IPS DF 6.9 (cell line): ENCODE measurements at places on chromosomes 5 and 9.

DNA sequence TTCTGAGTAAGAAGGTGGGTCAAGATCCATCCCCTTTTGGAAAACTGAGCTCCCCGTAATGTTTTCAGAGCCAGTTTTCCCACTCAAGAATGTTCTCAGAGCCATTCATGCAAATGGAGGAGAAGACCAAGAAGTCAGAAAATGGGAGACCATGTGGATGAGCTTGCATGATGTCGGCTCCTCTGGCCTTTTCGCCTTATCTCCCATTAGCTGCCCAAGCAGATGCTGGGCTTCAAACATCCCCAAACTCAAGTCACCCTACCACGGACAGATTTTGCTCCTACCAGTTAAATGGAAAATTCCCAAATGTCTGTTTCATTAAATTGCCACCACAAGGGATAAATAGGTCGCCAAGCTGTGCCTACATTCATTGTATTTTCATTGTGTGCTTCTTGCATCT, 161.4 kb downstream of the ICE1 start:
- no peak for DNase-seq

- DNase-seq = no peak
Measured at GRCh38 chr5:84378420-84378819, 6.3 kb downstream of the EDIL3 start.

- DNase-seq = no peak
Measured at GRCh38 chr5:81147886-81148571, 85.1 kb upstream of the CKMT2 start.

DNA sequence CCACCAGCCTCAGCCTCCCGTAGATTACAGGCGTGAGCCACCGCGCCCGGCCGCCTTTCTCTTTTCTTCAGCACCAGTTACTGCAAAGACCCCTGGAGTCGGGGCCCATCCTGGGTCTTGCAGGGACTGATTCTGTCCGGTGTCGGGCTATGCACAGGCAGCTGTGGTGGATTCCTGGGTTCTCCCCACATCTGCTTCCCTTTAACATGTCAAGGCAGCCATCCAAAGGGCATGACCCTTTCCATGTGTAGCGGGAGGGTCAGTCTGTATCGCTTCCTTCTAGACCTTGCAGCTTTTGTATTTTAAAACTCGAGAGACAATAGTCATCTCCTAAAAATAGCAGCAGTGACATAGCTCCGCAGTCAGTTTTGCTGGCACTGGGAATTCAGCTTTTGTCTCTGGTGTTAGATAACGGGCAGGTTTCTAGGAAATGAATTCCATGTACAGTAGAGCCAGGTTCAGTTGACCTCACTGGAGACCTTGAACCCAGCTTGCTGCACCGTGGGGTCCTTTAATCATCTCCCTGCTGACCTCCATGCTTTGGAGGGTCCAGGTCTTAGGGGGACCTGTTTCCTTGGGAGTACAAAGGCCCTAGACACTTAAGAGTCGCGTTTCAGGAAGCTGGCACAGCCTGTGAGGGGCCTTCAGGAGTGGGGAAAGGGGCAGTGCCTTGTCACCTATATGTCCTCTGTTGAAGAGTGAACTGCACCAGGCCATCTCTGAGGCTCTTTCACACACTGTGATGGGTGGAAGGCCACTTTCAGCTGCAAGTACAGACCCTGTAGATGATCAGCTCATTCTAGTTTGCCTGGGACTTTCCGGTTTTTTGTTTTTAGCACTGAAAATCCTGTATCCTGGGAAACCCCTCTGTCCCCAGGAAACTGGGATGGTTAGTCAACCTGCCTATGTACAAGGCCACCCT, 13.8 kb downstream of the ANKRD33B start:
- DNase-seq = no peak

DNA sequence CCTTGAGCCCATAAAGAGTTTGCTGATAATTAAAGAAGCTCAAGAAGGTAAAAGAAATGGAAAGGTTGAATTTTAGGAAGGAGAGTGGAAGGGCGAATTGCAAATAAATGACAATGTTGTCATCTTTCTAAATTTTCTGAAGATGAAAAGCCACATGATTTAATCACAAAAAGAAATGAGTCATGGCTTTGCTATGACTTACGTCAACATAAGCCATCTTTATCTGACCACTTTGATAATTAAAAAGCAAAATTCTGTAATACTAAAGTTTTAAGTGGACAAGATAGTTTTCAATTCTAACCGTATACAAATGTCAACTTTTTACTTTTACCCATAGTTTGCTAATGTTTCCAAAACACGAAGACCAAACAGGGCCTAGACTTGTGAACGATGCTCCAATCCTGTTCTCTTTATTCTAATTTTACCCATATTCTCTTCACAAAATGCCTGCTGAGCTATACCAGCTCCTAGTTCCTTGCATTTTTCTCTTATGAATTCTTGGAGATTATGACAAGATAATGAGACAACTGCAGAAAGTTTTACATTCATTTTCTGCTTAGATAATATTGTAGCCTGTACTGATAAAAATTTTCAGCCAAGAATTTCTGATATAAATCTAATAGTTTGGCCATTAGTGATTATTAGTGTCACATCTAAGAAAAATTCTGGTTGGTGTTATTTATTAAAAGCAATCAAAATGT, 21.8 kb upstream of the PRUNE2 start:
- no peak for DNase-seq

DNA sequence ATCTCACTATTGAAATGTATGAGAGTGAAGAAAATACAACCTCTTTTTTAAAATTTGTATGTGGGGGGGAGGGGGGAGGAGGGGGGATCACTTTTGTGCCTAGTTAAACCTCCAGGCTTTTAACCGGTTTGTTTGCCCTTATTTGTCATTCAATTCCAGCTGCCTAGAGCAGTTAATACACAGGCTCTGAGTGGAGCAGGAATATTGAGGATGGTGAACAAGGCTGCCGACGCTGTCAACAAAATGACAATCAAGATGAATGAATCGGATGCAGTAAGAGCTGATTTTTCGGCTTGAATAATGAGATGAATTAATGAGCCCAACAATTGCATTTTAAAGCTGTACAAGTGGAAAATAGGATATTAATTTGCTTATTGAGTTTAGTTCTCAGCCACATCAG, 28.7 kb upstream of the SNX24 start:
- no peak for DNase-seq

DNA sequence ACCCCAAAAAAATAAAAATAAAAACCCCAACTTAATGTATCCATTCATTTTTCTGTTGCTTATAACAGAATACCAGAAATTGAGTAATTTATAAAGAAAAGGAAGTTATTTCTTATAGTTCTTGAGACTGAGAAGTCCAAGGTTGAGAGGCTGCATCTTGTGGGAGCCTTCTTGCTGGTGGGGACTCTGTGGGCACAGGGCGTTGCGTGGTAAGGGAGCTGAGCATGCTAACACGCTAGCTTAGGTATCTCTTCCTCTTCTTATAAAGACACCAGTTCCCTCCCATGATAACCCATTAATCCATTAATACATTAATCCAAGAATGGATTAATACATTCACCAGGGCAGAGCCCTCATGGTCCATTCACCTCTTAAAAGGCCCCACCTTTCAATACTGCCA, 150.9 kb downstream of the ZSWIM6 start:
- DNase-seq = no peak

- DNase-seq = no peak
Measured at GRCh38 chr9:15782106-15782505, 229.3 kb downstream of the CCDC171 start.

DNA sequence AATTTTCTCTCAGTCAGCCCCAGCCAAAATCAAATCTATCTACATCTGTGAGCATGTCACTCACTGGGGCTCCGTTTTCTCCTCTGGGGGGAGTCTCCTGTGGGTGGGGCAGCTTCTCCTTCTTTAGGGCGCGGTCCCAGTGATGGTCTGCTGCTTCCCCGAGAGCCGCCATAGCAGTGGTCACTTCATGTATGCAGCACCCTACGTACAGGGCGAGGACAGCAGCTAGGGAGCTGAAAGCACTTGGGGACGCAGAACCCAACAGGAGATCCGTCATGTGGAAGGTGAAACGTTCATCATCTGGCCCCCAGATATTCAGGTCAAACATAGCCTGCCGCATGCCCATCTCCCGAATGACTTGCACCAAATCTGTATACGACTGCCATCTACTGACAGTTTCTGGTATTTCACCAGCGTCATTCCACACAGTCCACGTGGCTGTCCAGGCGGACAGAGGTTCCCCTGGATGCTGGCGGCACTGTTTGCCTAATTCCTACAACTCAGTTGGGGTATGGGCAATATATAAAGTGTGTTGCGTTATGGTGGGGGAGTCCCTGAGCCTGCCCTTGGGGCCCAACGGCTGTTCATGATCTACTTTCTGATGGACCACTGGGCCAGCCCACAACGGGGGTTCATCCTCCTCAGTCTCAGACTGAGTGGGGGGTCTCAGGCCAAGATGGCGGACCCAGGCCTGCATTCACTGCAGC, 795.0 kb downstream of the EFNA5 start:
- peak; percentile 25 for DNase-seq

- no peak for DNase-seq
Measured at GRCh38 chr5:175347027-175347426, 97.0 kb downstream of the DRD1 start.

DNA sequence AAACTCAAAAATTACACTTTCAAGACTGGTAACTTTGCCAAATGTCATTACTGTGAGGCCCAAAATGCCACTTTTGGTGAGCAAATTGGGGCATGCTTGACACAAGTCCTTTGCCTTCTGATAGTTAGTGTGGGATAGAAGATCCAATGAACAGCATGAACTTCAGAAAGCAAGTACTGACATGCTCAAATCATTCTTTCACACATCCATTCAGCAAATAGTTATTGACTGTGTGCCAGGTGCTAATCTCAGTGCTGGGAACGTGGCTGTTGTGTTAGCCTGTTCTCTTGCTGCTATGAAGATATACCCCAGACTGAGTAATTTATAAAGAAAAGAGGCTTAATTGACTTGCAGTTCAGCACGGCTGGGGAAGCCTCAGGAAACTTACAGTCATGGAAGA, 247.0 kb downstream of the CHSY3 start:
- DNase-seq = no peak

DNA sequence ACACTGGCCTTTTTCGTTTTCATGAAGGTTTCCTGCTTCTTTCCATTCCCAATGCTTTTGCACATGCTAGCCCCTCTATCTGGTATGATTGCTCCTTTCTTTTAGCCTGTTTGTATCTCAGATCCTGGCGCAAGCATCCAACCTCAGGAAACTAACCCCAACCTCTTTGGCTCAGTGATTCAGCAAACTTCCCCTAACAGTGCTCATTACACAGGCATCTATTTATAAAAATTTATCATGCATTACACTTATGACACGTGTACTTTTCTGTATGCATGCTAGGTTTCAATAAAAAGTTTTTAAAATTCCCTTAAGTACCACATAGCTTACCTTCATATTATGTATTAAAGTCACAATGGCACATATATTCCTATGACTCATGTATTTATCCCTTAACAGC, 218.9 kb downstream of the EPB41L4A start:
- DNase-seq = no peak

GRCh38 chr5:170166101-170166500, 60.4 kb downstream of the FOXI1 start:
- no peak for DNase-seq

DNA sequence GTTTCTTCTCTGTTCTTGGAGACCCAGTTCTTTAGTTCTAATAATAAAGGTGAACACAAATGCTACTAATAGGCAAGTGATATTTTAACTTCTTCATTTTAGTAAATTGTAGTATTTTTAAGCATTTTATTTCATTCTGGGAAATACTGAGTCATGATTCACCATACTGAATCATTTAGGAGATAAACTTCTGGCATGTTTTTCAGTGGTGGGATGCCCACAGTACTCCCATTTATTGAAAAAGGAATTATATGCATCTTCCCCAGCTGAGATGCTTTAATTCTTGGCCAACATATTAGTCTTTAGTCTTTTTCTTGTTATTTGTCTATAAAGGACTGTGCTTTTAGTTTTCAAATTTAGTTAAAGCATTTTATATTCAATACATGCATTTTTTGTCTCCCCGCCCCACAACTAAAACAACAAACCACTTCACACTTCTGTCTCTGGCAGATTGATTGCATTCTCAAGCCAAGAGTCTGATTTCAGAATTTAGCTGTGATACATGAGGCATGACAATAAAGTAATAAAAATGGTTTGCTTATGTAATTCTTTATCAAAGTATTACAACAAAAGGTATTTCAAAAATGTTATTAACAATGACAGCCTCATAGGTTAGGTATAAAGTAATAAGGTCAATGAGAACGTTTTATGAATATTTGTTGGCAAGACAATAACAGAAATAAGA, 125.2 kb upstream of the CDH18 start:
- DNase-seq = no peak

DNA sequence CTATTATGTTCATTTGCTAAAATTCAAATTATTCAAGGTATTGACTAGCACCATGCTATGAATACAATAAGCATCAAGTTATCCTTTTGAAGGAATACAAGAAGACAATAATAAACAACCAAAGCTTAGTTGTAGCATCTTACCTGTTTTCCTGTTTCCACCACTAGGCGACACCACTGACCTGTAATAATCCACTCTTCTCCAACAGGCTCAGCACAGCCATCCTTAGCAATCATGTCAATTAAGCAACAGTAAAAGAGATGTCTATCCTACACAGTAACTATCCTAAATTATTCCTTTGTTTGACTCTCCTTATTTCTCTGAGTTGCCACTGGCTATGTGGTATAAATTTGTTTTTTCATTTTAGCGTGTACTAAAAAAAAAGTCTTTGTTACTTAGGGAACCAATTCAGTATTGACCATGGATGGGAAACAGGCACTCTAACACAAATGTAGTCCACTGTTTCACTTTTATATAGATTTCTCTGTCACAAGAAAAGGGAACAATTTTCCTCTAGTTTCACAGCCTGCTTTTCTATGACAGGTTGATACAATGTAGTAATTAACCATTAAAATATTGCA, 46.2 kb downstream of the PCA3 start:
- DNase-seq = peak; percentile 45

- DNase-seq = no peak
Measured at GRCh38 chr9:121353241-121354061, 16.6 kb downstream of the STOM start.

GRCh38 chr5:42791151-42791550, 20.5 kb downstream of the SELENOP start:
- DNase-seq = no peak

- no peak for DNase-seq
Measured at GRCh38 chr5:132651838-132652469, 6.0 kb upstream of the IL13 start.

- DNase-seq = no peak
Measured at GRCh38 chr5:93674138-93674537, 67.3 kb downstream of the POU5F2 start.

DNA sequence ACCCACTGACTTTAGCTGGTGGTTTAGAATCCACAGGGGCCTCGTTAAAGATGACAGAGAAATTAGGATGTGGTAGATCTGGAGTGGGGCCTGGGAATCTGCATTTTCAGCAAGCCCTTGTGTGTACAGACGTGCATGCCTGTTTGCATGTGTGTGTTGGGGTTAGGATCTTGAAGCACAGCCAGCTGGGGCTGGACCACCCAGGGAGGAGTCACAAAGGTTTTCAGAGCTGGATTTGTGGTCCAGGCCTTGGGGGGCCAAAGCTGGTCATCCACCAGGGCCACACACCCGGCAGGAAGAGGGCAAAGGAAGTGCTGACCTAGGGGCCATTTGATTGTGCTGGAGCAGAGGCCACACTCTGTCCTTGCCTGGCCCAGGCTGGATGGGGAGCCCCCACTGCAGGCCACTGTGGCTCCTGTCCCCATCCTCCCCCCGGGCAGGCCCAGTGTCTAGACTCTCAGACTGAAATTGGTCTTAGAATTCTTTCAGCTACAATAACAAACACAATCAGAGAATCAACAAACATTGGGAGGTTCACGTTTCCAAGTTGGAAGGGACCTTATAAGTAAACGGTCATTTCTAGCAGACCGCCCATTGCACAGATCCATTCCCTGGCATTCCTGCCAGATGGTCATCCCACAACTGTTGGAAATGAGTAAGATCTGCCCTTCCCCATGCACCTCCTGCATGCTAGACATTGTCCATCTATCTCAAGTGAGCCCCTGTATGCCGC, 10.3 kb downstream of the CDX1 start:
- DNase-seq = no peak
